ENCODE measurements at places on chromosomes 4 and X.

DNA sequence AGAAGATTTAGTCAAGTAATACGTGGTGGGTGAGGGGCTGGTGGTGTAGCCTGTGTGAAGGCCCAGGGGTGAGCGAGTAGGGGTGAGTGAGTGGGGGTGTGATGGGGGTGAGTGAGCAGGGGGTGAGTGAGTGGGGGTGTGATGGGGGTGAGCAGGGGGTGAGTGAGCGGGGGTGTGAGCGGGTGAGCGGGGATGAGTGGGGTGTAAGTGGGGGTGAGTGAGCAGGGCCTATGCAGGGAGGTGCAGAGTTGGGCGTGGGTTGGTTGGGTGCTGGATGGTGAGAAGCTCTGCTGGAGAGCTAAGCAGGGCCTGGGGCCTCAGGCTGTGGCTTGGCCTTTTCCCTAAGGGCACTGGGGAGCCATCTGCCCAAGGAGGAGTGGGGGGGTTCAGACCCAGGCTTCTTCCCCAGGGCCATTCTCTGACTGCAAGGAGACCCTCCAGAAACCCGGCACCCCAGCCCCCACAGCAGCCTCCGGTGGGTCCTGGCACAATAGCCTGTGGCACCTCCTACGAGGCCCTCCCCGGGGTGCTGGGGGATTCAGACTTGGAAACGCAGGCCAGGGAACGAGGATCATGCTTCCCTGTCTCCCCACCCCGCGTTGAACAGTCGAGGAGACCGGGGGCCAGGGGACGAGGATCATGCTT is 30.4 kb downstream of the SH3TC1 start:
- no peak for DNase-seq

- DNase-seq: no peak
These were observed 3.8 kb downstream of the HPGDS start for GRCh38 chr4:94338681-94339351.

DNA sequence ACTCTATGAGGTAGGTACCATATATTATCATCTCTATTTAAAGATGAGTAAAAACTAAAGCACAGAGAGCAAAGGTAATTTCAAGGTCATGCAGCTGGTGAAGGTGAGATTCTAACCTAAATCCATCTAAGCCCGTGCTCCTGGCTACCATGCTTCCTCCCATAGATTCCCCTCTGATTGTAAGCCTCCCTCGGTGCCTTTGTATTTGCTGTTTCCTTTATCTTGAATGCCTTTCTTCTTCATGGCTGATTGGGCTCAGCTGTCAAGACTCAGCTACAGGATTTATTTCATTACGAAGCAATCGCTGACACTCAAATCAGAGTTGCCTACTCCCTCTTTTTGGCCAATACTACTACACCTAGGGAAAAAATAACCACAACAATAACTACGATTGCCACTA is 217.1 kb downstream of the ARAP2 start:
- no peak for DNase-seq

- no peak for DNase-seq
These were observed 257.2 kb downstream of the FBXW7 start for GRCh38 chr4:152278505-152279233.

GRCh38 chr4:183362916-183363542 is 40.8 kb upstream of the CLDN24 start:
- no peak for DNase-seq

- no peak for DNase-seq
These were observed 95.6 kb downstream of the MAPK10 start for GRCh38 chr4:86264241-86264640.

- no peak for DNase-seq
These were observed 953.4 kb downstream of the FAT4 start for GRCh38 chr4:126268106-126268505.

- DNase-seq: no peak
These were observed 139.6 kb downstream of the AASDH start for GRCh38 chr4:56247646-56248045.

GRCh38 chrX:24969812-24970211 is 46.0 kb downstream of the ARX start:
- DNase-seq: no peak

GRCh38 chr4:95204267-95204844 is 344.4 kb downstream of the UNC5C start:
- no peak for DNase-seq

GRCh38 chr4:70062000-70062399 is 11.8 kb downstream of the HTN1 start:
- DNase-seq: no peak

GRCh38 chr4:100509386-100509785 is 8.4 kb downstream of the EMCN start:
- DNase-seq: no peak

GRCh38 chr4:59200992-59201391 is 1999.1 kb upstream of the ADGRL3 start:
- no peak for DNase-seq

GRCh38 chr4:99852199-99852749 is 35.6 kb downstream of the DAPP1 start:
- DNase-seq: no peak

DNA sequence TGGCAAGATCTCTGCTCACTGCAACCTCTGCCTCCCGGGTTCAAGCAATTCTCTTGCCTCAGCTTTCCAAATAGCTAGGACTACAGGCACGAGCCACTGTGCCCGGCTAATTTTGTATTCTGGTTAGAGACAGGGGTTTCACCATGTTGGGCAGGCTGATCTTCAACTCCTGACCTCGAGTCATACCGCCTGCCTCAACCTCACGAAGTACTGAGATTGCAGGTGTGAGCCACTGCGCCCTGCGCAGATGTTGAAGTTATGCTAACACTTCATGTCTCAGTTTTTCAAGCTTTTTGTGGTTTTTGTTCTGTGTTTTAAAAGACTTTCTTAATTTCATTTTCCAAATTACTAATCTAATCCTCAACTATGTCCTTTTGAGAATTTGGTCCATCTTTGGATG is 154.4 kb upstream of the TLL1 start:
- DNase-seq: no peak

DNA sequence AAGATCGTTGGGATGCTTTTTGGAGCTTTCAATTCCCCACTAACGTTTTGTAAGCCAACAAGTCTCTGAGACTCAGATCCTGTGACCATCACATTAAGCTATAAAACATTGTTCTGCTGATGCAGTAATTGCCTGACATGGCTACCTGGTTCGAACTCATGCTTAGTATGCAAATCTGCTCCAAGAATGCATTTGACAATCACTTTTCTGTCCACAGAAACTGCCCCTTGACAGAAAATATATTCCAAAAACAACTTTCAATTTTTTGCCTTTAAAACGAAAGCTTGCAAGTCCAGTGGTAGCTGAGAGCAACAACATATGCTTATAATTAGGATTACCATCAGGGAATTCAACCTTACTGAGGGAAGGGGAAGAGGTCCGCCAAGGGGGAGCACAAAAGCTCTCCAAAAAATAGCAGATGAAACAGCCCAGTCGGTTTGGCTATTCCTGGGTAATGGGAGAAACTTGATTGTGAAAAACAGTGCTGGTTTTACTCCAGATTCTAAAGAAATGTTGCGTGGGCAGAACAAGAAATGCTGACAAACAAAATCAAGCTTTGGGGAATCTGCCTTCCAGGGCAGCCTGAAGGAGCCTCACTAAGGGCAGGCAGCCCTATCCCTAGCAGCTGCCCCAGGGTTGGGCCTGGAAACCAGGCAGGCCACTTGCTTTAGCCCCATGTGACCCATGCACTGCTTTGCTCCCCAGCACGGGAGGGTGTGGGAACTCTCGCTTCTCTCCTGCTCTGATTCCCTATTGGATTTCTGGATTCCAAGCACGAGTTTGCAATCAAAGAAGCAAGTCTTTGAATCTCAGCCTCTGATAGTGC is 160.7 kb upstream of the LDB2 start:
- DNase-seq: no peak

DNA sequence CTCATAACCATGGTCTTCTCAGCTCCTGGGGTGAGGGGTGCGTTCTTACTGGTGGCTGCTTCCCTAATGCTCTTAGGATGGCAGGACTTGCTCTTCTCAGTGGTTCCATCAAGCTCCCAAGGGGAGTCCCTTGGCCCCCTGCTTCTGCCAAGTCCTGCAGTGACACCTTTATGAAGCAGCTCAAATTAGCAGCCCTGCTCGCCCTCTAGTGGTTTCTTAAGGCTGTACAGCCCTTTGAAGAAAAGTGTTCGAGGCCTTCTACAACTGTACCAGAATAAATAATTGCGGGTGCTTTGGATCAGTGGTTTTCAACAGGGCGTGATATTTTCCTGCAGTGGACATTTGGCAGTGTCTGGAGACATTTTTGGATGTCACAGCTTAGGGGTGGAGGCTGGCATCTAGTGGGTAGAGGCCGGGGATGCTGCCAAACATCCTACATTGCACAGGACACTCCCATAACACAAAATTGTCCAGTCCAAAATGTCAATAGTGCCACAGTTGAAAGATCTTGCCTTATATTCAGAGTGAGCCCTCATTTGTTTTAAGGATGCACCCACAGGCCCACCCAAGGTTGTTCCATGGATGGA is 204.7 kb upstream of the S100G start:
- no peak for DNase-seq

- DNase-seq: no peak
These were observed 66.0 kb upstream of the CHRNA9 start for GRCh38 chr4:40269133-40269532.

- no peak for DNase-seq
These were observed 57.4 kb downstream of the TAPT1 start for GRCh38 chr4:16168710-16169388.

DNA sequence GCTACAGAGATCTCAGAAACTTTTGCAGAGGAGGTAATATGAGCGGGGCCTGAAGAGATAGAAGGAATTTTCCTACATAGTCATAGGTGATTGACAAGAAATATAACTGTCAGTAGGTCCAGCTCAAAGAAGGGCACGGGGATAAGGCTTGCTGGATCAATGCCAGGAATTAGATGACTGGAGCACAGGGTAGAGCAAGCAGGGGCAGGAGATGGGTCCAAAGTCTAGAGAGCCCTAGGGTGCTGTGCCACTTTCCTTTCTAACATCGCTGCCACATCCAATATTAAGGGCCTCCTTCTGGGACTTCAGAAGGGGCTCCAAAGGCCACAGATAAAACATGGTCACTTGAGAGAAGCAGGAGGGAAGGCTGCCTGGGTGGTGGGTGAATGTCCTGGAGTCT is 402.2 kb downstream of the MID1IP1 start:
- no peak for DNase-seq

- DNase-seq: no peak
These were observed 88.6 kb upstream of the DHRSX start for GRCh38 chrX:2589186-2590020.

DNA sequence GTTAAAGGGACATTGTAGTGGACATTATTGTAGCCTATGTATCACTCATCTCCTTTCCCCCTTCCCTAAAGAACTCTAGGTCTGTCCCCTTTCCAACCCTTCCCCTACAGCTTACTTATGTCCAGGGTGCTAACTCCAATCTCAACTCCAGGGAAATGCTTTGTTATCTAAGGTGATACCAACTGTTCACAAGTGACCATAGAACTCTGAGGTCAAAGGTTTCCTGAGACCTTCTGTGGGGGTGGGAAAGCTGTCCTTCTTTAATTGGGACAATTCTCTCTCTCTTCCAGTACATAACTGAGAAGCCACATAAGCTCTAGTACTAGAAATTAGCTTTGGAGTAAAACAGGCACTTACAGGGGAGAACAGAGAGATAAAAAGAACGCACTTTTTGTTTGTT is 212.4 kb downstream of the NR3C2 start:
- DNase-seq: no peak

DNA sequence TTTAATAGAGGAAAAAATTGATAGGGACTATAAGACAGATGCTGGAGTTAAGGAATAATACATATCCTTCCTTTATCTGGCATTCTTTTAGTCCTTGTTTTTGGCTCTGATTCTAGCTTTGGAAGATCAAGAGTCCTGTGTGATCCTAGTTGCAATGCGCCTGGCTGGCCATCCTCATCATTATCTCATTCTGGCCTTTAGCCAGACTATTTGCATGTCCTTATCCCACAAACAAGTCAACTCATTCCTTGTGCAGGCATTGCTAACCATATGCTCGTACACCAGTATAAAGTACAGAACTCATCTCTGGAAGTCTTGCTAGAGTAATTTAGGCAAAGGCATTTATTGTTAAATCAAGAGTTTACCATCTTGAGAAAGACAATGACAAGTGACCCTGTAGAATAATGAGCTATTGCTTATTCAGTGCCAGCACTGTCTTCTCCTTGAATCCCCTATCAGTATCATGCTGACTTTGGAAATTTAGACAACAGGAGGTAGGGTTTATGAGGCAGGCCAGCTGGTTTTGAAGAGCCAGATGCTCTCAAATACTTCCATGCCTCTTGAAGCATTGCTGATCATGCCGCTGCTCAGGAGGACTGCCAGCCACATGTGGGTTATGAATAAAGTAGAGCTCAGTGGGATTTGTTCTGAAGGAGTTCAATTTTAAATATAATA is 1730.3 kb upstream of the TENM3 start:
- DNase-seq: no peak

DNA sequence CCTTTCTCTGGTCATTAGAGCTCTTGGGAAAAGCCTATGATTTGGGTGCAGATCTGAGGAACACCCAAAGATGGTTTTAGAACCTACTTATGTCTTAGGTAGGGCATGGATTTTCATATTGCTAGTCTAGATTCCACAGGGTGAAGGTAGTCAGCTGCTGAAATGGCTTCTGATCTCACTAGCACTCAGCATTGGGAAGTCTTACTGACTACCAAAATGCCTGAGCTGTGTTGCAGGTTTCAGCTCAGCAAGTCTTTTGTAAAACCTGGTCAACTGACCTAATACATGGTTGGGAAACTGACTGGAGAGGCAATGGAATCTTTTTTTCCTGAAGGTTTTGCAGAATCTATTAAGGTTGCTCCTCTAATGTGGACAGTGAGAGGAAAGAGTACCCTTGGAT is 136.4 kb downstream of the CCNG2 start:
- DNase-seq: no peak

DNA sequence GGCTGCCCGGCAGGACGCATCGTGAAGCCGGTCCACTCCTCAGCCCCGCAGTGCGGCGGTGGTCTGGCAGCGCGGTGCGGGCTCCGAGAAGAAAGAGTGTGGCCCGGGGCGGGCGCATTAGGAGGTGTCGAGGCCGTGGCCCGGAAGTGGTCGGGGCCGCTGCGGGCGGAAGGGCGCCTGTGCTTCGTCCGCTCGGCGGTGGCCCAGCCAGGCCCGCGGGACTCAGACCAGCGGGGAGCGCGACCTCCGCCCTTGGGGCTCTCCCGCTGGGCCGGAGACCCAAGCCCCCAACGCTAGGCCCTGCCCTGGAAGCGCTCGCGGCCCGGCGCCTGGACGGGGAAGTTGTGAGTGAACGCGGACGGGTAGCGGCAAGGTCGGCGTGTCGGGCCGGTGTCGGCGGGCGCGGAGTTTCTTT is 60.0 kb downstream of the HS3ST1 start:
- no peak for DNase-seq

DNA sequence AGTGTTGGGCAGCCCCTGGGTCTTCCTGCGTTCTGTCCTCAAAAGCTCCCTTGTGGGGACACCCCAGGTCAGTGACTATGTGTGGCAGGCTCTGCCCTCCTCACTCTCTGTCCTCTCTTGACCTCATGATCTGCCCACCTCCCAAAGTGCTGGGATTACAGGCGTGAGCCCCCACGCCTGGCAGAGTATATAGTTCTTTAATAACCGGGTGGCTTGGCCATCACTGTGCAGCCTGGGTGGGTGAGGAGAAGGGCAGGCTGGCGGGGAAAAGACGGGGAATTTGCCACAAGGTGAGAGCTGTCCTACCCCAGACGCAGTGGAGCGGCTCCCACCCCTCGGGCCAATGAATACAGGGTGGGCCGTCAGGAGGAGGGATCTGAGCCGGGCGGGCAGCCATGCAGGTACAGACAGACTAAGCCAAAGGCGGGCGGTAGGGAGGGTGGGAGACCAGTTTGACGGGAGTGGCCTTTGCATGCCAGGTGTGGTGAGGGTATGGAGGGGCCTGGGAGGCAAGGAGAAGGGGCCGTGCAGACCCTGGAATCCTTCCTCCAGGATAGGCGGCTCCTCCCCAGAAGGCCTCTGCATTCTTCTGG is 2.5 kb downstream of the SH3BP2 start:
- DNase-seq: no peak
